ENCODE measurements at places on chromosomes 1 and 21. TPM values are rescaled to one million over a fixed set of nuclear protein-coding genes. Genes with fewer than 3 reads are reported as not detected.

Gene TRAF3IP3
- total RNA-seq, result 4.7 TPM

Gene CD5L
- total RNA-seq, result 0.22 TPM

DNA sequence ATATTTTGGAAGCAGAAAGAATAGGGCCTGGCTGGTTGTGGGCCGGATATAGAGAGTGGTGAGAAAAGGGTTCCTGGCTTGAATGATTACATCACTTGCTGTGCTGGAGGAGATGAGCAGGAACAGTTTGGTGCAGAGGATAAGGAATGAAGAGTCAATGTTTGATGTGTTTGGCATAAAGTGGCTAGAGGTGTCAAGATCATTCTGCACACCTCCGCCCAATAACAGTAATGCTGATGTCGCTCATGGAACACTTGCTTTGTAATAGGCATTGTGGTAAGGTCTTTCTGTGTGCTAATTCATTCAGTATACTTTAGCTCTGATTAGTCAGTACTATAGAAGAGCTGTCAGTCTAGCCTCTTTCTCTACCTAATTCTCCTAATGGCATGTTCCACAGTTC is 48.0 kb upstream of the RAVER2 start:
- DNase-seq, result no peak

DNA sequence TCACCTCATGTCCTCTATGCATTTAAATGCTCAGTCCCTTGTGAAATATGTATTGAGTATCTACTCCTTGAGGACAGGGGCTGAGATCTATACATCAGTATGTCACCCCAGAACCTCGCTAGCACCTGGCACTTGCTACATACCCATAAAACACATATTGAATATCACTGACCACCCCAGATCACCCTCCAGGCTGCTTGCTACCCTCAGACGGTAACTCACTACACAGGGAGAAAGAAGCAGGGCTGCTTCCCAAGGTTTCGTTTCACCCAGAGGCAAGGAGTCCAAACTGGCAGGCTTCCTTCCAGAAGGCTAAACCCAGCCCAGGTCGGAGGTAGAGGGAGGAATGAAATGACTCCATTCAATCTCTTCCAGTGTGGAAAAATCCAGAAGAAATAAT is 8.5 kb downstream of the INKA2 start:
- no peak for DNase-seq

DNA sequence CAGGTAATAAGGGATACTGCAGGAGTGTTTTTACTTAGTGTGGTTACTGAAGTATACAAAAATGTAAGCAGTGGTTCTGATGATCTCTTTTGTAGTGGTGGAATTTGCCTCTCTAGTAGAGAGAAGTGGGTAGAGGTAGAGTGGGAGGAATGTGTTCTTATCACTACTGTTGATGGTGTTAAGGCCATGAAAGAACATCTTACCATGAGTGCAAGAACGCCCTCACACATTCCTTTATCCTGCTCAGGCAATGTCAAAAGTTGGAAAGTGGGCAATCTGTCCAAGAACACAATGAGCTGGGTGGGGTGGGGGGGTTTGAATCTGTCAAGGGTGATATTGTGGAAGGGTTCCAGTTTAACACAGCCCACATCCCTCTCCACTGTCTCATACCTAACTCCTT is 78.6 kb downstream of the TTLL7 start:
- DNase-seq, result no peak

GRCh38 chr1:203751051-203751450 is 13.9 kb upstream of the LAX1 start:
- no peak for DNase-seq
